ENCODE measurements at places on chromosomes 6 and 20.

DNA sequence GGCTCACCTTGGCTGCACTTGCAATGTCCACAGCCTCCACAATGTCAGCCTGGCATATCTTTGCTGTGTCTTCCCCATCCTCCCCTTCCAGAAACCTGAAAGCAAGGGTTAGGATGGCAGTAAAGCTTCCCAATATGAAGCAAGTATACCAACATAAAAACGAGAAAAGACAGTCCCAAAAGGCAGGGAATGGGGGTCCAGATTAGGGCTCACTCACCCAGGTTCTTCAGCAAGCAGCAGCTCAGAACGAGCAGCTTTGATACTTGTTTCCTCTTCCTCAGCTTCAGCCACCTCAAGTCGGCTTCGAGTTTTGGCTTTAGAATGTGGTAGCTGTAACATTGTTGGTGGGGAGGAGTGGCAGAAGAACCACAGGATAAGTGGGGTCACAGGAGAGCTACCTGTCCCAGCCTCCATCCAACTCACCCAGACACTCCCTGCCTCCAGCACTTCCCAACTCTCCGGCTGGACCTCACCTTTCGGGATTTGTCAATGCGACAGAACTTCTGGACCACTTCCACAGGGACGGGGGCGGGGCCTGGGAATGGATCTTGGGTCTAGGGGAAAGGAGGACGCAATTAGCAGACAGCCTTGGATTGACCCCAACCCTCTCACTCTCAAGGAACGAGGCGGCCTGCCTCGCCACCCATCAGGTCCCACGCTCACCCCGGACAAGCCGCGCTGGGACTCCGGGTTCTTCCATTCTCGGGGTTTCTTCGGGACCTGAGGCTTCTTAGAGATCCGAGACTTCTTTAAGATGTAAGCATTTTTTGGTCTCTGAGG lies 708 bp downstream of the WDR46 start:
- peaks cover 46% of the 10 kb centered on the region for H3K36me3 ChIP-seq
- H3K27me3 ChIP-seq = peaks cover 1% of the 10 kb centered on the region
- H3K27ac ChIP-seq = peak overlapping the region; percentile 82
- DNase-seq = no peak

GRCh38 chr20:46349742-46350056 lies 41.4 kb upstream of the CDH22 start:
- H3K4me1 ChIP-seq = peaks cover 26% of the 10 kb centered on the region
- H3K36me3 ChIP-seq = peaks cover 14% of the 10 kb centered on the region
- peak overlapping the region; percentile 61 for H3K27ac ChIP-seq
- no peak for DNase-seq

DNA sequence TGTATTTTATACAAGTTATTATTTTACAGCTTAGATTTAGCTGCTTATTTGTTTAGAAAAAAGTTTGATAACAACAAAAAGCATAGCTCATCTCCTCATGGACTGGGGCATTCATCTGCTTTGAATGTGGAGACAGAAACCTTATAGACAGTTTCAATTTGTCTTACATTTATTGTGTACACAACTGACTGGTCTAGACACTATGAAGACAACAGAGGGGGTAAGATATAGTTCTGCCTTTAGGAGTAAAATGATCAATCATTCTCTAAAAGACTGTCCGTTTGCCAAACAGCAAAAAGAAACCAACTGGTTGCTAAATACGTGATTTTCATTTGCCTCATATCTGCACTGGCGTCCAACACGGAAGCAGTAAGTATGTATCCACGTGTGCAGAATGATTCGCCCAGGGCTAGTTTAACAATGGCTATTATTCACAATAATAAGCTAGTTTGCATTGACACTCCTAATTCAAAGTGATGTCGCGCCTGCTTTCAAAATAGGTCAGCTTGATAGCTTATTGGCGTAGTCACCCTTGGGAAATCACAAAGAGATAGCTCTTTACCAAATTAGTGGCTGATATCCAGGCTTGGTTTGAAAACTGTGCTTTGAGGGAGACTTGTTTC lies 153.6 kb downstream of the BMP2 start:
- no peaks in the 10 kb centered on the region for H3K27me3 ChIP-seq
- no peak for DNase-seq
- H3K36me3 ChIP-seq = peaks cover 3% of the 10 kb centered on the region
- H3K4me1 ChIP-seq = no peaks in the 10 kb centered on the region
- no peak overlapping the region for H3K4me3 ChIP-seq

GRCh38 chr6:92962846-92963245 lies 456.5 kb downstream of the EPHA7 start:
- no peak overlapping the region for H3K4me3 ChIP-seq
- H3K36me3 ChIP-seq = no peaks in the 10 kb centered on the region
- no peak for DNase-seq
- H3K27me3 ChIP-seq = no peaks in the 10 kb centered on the region

DNA sequence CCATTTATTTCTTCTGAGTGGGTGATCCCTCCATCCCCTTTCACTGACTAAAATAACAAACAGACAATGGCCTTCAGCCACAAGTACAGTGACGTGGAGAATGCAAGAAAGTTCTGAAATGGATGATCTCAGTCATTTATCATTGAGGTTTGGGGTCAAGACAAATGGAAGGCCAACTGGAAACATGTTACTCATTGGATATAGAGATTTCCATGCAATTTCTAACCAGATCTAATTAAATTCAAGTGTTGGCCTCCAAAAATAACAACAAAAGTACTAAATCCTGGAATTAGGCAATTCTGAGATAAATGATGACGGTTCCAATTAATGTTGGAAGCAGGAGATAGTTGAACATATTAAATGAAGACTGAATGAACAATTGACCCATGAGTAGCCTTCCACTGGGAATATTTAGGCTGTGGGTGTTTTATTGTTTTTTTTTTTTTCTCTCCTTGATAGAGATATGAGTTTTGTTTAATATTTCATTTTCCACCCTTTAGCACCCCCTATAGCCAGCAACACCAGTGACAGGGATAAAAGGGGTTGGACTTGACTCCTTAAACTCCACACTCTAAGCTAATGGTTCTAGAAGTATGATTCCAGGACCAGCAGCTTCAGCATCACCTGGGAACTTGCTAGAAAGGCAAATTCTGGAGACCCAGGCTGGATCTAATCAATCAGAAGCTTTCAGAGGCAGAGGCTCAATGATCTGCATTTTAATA lies 112.8 kb downstream of the BCAS1 start:
- H3K4me3 ChIP-seq = no peak overlapping the region
- DNase-seq = no peak
- H3K27me3 ChIP-seq = peaks cover 5% of the 10 kb centered on the region
- peaks cover 16% of the 10 kb centered on the region for H3K4me1 ChIP-seq

DNA sequence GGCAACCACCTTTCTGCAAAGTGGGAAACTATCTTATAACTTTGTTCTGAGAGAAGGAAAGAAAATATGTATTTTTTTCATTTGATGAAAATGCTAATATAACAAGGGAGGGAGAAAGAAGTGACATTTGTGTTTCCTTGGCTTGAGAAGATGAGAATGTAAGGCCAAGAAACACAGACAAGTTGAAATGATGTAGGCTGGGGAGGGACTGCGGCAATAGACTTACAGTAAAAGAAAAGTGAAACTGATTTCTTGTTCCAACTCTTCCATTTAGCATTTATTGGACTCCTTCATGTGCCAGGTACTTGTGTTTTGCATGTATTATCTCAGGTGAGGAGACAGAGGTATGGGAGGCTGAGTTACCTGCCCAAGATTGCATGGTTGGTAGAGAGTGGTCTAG lies 130.9 kb downstream of the CARMIL1 start:
- DNase-seq = no peak
- peaks cover 22% of the 10 kb centered on the region for H3K4me1 ChIP-seq
- H3K4me3 ChIP-seq = no peak overlapping the region
- H3K27me3 ChIP-seq = no peaks in the 10 kb centered on the region

- no peak overlapping the region for H3K27ac ChIP-seq
- peaks cover 29% of the 10 kb centered on the region for H3K4me1 ChIP-seq
- no peaks in the 10 kb centered on the region for H3K36me3 ChIP-seq
- H3K27me3 ChIP-seq = no peaks in the 10 kb centered on the region
Measured at GRCh38 chr6:15592610-15593009, 70.2 kb downstream of the DTNBP1 start.

DNA sequence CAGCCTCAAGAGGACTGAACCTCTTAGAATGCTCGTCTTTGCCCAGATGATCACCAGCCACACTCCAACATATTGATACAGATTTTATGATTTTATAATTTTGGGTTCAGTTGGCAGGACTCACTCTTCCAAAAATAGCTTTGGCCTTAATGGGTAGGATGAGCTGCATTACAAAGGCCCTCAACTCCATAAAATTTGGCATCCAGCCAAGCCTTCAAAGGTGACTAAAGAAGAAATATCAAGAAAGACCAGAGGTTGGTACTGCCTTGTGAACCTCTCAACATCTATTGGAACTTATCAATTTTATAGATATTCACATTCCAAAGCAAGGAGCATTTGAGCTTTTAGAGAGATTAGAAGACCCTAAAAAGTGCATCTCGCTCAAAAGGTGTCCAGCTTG lies 48.4 kb upstream of the SNAP25 start:
- peaks cover 3% of the 10 kb centered on the region for H3K27me3 ChIP-seq
- H3K4me3 ChIP-seq = no peak overlapping the region
- H3K4me1 ChIP-seq = peaks cover 7% of the 10 kb centered on the region
- no peak overlapping the region for H3K27ac ChIP-seq
- no peak for DNase-seq

GRCh38 chr6:169990095-169991030 lies 238.9 kb downstream of the ERMARD start:
- no peak overlapping the region for H3K27ac ChIP-seq
- no peaks in the 10 kb centered on the region for H3K4me1 ChIP-seq
- peaks cover 5% of the 10 kb centered on the region for H3K36me3 ChIP-seq
- DNase-seq = no peak

DNA sequence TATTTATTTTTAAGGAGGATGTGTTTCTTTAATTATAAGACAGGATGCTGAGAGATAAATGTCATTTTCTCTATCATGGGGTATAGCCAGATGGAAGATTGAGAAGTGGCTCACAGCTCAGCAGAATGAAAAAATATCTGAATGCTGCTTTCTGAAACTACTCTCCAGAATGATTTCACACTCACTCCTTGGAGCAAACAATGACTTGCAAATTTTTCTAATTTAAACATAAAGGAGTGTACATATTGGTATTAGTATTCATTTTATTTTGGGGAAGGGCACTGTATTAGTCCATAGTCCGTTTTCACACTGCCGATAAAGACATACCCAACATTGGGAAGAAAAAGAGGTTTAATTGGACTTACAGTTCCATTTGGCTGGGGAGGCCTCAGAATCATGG lies 52.4 kb upstream of the TRIM26 start:
- peaks cover 36% of the 10 kb centered on the region for H3K4me1 ChIP-seq
- peaks cover 18% of the 10 kb centered on the region for H3K36me3 ChIP-seq
- no peak for DNase-seq

DNA sequence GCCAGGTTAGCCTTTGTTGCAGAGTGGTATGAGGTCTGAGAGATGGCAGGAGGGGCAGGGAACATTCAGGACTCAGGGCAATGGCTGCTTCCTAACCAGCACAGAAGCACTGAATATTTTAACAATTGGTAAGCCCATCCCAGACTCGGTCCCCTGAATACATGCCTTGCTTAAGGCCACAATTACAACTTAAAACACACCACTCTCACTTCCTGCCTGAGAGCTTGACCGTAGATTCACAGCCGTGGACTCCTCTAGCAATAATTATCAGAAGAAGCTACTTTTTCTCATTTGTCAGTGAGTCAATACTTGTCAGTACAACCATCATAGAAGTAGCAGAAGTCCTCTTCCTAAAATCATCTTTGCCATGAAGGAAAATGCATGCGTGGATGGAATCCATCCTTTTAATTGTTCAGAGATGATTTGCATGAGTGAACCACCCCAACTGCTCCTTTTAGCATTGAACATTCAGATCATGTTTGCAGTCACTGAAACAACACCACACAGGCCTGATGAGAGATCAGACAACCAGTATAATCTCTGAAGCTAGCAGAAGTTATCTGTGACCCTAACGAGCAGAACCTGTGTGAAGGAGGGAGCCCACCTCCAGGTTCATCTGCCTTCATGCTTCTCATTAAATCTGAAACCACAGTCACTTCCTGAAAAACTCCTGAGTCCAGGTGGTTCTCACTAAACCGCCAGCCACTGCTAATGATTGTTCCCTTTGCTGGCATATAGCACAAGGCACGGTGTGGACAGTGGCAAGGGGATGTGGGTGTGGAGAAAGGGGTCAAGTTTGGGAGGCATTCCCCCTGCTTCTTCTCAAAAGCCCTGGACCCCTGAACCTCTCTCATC lies 333.9 kb upstream of the CNR1 start:
- no peak overlapping the region for H3K27ac ChIP-seq
- H3K4me1 ChIP-seq = no peaks in the 10 kb centered on the region
- peaks cover 5% of the 10 kb centered on the region for H3K27me3 ChIP-seq
- H3K36me3 ChIP-seq = no peaks in the 10 kb centered on the region
- H3K4me3 ChIP-seq = no peak overlapping the region

DNA sequence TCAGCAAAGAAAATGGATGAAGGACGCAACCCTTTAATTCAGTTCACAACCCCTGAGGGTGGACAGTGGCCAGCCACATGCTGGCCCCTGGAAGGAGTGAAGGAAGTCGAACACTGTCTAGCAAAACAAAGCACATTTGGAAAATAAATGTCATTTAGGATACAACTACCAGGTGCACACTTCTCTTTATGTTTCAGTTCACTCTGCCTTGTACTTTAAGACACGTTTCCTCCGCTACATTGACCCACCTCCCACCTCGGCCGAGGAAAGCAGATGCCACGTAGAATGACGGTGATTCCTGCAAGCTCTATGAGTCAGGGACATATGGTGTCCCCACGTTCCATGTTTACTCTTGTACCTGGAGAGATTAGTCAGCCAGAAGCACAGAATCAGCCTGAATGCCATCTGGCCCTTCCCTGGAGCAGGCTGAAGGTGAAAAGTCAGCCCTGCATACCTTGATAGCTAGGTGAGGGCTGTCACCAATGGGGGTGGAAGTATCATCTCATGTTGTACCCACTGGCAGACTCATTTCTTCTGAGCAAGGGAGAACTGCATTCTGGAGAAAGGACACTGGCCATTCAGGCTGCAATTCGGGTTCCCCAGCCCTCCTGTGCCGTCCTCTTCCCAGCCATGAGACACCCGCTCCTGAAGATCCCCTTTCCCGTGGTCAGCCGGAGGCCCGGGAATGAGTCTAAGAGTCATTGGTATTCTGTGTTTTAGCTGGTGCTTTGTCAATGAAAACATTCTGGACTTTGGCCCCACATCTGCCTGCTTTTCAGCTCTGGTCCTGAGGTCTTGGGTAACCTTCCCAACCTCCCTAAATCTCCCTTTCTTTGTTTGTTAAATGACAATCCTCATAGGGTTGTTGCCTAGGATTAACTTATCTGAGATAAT lies 60.6 kb downstream of the FOXA2 start:
- no peak overlapping the region for H3K27ac ChIP-seq
- no peaks in the 10 kb centered on the region for H3K4me1 ChIP-seq
- DNase-seq = no peak
- H3K36me3 ChIP-seq = no peaks in the 10 kb centered on the region

DNA sequence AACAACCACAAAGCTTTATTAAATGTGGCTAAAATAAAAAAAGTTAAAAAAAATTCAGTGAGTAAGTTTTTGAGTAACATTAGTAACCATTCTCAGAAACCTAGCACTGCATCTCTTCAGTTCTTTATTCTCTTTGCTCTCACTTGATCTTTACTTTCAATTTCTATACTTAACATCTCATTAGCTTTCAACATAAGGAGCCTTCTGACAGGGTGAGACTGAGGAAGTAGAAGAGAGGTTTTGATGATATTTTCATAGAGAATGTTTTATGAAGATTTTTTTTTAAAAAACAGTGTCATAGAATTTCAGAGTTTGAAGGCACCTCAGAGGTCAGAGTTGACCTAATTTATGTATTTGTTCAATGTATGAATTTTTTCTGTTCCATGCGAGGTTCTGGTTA lies 60.8 kb downstream of the FAM83B start:
- H3K4me3 ChIP-seq = peak overlapping the region; percentile 22
- no peak overlapping the region for H3K27ac ChIP-seq
- no peaks in the 10 kb centered on the region for H3K36me3 ChIP-seq
- H3K27me3 ChIP-seq = peaks cover 2% of the 10 kb centered on the region
- peaks cover 6% of the 10 kb centered on the region for H3K4me1 ChIP-seq

Data from HFFc6 (cell line).